ENCODE measurements at places on chromosomes 16 and 17.
A peak's percentile ranks its signal among the peaks of the same experiment; 100 is the strongest.

DNA sequence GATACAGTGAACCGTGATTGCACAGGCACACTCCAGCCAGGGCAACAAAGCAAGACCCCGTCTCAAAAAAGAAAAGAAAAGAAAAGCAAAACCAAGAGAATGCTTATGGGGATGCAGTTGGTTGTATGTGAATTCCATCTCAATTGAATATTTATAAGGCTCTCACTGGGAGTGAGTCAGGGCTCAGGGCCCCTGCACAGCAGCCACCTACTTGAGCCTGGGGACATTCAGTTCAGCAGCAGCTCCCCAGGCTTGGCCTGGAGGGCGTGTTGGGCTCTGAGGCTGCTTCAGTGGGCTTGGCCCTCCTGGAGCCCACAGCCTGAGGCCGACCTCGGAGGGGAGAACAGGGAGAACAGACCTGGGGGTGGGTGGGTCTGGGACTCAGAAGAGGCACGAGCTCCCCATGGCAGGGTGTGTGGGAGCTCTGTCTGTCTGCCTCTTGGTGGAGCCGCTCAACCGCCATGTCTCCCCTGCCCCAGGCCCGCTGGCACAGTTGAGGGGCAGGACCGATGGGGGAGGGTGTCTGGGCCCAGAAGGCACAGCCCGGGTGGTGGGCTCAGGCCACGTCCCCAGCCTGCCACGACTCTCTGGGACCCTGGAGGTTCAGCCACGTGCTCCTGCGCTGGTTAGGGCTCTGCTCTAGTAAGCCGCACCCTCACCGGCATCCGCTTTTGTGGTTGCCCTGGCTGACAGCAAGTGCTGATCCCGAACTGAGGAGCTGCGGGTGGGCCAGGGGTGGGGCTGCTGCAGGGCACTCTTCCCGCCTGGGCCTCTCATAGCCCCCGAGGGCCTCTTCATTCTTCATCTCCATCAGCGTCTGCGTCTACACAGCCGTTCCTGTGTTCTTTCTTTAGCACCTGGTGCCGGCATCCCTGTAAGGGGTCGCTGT lies 24.8 kb downstream of the ZFPM1 start:
- DNase-seq = no peak

- DNase-seq = no peak
These were observed 13.3 kb downstream of the WIPI1 start for GRCh38 chr17:68443972-68444464.

GRCh38 chr17:59490216-59490615 lies 75.2 kb upstream of the DHX40 start:
- DNase-seq = no peak

DNA sequence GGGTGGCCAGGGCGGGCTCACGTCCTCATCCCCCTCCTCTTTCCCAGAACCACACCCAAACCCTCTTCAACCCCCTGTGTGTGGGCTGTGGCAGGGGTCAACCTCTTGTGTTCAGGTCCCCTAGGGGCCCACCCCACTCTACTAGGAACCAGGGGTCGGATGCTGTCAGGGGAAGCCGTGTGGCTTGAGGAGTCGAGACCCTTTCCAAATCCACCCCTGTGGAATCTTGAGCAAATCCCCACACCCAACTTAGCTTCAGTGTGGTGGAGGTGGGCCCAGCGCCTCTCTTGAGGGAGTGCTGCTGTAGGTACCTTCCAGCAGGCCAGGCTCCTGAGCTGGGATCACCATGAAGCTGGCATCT lies 121.5 kb downstream of the MRM1 start:
- DNase-seq = no peak

GRCh38 chr17:77503293-77503655 lies 362.5 kb downstream of the SEC14L1 start:
- no peak for DNase-seq

- DNase-seq = no peak
These were observed 85.9 kb downstream of the ASIC2 start for GRCh38 chr17:33207231-33207630.

- no peak for DNase-seq
These were observed 45.8 kb downstream of the AKAP1 start for GRCh38 chr17:57130708-57131461.

- no peak for DNase-seq
These were observed 62.4 kb downstream of the RAB11FIP4 start for GRCh38 chr17:31453896-31454295.

DNA sequence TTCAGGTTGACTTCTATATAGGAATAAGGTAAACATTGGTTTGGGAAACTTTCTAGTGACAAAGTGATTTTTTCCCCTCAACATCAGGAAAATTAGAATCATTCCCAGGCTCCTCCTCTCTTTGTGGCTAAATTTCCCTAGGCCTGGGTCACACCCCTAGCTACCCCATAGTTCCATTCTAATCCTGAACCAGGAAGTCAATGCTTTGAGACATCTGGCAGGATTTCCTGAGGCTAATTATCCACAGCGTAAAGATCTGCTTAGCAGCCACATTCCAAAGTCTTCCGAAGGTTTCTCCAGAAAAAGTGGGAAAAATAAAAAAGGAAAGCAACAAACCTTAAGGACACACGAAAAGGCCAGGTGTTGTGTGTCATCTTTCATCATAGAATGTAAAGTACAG lies 60.3 kb upstream of the CORO6 start:
- DNase-seq = no peak

DNA sequence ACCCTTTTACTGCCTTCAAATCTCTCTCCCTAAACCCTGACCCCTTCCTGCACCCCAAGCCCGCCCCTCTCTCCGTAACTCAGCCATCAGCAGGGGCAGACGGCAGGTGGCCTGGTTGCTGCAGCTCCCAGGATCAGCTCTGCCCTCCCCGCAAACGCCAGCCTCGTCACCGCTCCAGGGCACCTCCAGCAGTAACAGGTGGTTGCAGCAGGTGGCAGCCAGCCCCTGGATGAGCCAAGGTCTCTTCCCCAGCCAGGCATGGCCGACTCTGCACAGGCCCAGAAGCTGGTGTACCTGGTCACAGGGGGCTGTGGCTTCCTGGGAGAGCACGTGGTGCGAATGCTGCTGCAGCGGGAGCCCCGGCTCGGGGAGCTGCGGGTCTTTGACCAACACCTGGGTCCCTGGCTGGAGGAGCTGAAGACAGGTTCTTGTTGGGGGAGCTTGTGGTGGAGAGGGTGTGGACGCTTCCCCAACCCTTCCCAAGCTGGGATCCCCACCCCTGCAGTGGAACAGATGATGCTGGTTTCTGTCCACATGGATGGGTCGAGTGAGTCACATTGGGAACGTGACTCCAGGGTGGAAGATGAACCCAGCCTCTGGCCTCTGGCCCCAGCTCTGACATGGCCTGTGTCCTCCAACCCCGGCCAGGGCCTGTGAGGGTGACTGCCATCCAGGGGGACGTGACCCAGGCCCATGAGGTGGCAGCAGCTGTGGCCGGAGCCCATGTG lies 558 bp downstream of the HSD3B7 start:
- DNase-seq = peak; percentile 90

DNA sequence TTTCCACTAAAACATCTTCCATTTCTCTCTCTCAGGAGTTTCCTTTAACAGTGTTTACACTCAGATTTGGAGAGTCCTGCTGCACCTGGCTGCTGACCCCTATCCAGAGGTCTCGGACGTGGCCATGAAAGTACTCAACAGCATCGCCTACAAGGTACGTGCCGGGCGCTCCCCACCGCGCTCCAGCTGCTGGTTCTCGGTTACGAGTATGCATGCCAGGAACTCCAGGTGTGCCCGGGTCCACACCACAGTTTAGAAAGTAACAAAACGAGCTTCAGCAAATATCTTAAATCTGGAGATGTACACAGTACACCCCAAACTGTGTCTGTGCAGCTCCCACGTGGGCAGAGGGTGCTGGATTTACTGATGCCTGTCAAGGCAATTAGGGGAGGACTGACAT lies 82.9 kb upstream of the CHMP6 start:
- no peak for DNase-seq

DNA sequence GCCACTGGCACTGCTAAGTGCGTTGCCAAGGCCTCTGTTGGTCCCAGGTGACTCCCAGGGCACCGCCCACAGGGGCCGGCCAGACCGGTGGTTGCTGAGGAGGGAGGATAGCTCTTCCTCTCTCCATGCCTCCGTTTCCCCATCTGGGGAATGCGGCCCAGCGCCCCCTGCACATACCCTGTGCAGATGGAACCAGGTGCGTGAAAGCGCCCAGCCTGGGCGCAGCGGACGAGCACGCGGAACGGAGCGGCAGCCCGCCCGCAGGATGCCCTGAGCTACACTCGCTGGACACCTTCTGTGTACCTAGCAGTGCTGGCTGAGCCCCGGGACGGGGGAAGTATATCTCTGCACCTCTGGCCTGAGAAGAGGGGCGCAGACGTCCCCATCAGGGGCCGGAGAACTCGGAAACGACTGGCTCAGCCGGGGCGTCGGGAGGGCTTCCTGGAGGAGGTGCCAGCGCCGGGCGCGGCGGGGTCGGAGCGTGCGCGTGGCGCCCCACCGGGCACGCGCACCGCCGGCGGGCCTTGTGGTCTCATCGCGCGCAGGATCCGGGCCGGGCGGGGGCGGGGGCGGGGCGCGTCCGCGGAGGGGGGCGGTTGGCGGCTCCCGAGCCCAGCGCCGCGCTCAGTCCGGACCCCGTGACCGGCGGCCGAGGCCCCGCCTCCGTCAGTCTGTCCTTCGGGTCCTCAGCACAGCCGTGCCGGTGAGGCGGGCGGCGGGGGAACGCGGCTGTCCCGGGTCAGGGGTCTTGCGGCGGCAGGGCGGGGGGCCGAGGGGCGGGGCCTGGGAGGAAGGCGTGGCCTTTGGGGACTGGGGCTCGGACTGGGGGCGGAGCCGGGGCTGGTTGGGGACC lies at the start of the genes CCDC78 and HAGHL:
TSS of gene CCDC78 (minus strand) at position 6 of the 853 bp plus-strand sequence. CDS start 76 bp downstream, outside the sequence.
TSS of gene HAGHL (plus strand) at position 669 of the 853 bp plus-strand sequence. CDS start 404 bp downstream, outside the sequence.
- DNase-seq = no peak

DNA sequence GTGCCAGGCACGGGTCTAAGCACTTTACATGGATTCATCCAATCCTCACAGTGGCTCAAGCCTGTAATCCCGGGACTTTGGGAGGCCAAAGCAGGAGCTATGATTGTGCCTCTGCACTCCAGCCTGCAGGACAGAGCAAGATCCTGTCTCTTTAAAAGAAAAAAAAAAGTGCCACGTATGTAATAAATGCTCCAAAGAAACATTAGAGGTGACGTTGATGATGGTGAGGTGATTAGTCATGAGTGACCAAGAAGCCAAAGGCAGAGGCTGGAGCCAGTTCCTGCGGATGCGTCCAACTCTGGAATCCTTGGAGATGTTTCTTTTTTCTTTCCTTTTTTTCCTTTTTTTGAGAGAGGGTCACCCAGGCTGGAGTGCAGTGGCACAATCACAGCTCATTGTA lies 59.4 kb upstream of the SIAH1 start:
- no peak for DNase-seq

GRCh38 chr17:39485555-39485954 lies 24.3 kb downstream of the CDK12 start:
- DNase-seq = no peak

DNA sequence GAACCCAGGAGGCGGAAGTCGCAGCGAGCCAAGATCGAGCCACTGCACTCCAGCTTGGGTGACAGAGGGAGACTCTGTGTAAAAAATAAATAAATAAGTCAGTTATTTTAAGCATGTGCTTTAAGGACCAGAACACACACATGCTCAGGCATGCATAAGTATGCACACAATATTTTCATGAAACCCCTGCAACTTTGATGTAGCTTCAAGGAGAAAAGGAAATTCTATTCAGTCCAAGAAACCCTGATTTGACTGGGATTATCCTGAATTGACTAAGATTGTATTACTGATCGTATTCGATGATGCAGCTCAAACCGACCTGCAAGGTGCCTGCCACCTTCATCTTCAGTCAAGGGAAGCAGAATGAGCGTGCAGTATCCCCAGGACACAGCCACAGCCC lies 841 bp downstream of the TEKT5 start:
- DNase-seq = no peak

DNA sequence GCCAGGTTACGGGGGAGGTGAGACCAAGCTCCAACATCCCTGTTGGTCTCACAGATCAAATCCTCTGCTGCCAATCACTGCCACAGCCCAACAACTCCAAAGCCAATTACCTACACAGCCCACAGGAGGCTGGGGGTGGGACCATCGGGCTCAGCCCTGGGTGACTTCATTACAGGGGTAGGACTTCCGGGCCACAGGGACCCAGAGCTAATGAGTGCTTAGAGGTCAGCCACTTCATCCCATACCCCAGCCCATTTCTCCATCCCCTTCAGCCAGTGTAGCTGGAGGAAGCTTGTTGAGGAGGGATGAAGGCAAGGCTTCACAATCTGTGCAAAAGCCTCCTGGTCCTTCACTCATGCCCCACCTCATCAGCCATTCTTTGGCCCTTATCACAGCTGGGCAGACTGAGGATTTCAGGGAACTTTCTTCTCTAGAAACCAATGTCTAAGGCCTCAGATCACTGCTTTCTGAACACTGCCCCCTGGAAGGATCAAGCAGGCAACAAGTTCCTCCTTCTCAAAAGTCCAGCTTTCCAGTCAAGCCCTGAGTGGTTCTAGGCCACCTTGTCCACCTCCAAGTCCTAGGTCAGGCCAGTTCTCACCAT lies 5.8 kb downstream of the FOXN1 start:
- DNase-seq = no peak

DNA sequence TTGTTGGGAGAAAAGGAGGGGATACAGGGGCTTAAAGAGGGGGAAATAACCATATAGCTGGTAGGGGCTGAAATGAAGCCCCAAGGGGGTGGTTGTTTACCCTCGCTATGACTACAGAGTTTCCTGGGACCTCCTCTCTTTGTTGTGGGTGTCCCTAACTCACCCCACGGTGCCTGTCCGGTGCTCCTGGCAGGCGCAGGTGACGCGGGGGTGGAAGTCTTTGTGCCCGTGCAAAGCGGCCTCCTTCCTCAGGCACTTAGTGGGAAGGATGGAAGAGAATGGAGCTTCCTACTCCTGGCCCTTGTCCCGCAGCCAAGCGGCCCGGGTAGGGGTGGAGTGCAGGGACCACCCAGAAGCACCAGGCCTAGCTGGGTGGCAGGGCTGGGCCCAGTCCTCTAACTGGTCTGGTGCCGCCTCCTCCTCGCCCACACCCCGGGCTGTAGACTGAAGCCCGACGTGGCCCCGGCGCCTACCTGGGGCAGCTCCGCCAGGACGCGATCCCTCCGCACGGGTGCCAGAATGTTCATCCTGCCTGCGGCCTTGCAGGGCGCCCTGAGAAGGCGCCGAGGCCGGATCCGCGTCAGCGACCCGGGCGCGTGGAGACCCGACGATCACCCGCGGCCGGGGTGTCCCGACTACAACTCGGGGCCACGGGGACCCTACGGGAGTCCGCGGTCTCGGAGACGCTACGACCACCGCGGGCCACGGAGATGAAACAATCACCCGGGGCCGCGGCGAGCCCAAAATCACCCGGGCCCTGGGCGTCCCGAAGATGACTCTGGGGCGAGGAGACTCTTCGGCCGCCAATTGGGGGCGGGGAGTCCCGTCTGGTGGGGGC lies 709 bp downstream of the RAB34 start:
- no peak for DNase-seq

- DNase-seq = no peak
These were observed 30.8 kb downstream of the USP10 start for GRCh38 chr16:84730406-84731106.

- DNase-seq = no peak
These were observed at the start of gene NATD1 for GRCh38 chr17:21252796-21253645. NATD1 (minus strand) TSS chr17:21253410; CDS start chr17:21253264, 146 bp downstream.

DNA sequence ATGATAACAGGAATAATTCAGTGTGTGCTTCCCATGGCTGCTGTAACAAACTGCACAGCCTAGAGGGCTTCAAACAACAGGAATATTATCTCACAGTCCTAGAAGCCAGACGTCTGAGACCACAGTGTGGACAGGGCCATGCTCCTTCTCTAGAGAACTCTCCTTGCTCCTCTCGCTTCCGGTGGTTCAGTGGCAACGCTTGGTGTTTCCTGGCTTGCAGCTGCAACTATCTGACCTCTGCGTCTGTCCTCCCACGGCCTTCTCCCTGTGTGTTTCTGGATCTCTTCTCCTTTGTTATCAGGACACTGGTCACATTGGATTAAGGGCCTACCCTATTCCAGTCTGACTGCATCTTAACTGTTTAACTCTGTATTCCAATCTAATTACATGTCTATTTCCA lies 414.3 kb downstream of the MAF start:
- DNase-seq = no peak

- DNase-seq = no peak
These were observed 102.2 kb downstream of the CDK5R1 start for GRCh38 chr17:32588982-32589381.
